ENCODE measurements at places on chromosomes 1 and 21.

GRCh38 chr1:183147735-183148134, 38.3 kb upstream of the LAMC2 start:
- no peak for DNase-seq

DNA sequence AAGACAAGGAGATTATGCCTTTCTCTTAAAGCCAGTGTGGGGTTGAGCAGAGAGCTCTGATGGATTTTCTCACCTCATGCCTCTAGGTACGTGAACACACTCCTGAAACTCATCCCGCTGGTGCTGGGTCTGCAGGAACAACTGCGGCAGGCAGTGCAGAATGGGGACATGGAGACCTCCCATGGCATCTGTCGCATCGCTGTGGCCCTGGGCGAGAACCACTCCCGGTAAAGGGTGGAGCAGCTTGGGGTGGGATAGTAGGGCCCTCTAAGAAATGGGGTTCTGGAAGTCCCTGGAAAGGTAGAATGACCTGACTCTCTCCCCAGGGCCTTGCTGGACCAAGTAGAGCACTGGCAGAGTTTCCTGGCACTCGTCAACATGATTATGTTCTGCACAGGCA, 9.5 kb downstream of the IPO13 start:
- no peak for DNase-seq

- no peak for DNase-seq
These were observed 1269.6 kb upstream of the ADGRL2 start for GRCh38 chr1:80531182-80531581.

DNA sequence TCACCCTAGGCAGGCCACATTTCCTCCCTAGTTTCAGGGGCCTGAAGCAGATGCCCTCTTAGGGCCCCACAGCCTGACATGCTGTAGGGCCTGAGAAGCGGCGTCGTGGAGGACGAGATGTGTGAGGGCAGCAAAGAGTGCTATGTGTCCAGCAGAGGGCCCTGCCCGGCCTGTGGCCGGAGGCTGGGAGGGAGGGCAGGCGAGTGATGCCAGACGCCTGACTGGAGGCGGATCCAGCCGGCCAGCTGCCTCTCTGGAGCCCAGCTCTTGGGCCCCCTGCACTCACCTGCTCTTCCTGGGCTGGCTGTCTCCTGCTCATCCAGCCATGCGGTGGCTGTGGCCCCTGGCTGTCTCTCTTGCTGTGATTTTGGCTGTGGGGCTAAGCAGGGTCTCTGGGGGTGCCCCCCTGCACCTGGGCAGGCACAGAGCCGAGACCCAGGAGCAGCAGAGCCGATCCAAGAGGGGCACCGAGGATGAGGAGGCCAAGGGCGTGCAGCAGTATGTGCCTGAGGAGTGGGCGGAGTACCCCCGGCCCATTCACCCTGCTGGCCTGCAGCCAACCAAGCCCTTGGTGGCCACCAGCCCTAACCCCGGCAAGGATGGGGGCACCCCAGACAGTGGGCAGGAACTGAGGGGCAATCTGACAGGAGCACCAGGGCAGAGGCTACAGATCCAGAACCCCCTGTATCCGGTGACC, at the start of gene GPR37L1:
Gene GPR37L1, plus strand, starts transcription at position 279 of the 697 bp plus-strand sequence. Its CDS starts 47 bp downstream, at position 326.
- no peak for DNase-seq

DNA sequence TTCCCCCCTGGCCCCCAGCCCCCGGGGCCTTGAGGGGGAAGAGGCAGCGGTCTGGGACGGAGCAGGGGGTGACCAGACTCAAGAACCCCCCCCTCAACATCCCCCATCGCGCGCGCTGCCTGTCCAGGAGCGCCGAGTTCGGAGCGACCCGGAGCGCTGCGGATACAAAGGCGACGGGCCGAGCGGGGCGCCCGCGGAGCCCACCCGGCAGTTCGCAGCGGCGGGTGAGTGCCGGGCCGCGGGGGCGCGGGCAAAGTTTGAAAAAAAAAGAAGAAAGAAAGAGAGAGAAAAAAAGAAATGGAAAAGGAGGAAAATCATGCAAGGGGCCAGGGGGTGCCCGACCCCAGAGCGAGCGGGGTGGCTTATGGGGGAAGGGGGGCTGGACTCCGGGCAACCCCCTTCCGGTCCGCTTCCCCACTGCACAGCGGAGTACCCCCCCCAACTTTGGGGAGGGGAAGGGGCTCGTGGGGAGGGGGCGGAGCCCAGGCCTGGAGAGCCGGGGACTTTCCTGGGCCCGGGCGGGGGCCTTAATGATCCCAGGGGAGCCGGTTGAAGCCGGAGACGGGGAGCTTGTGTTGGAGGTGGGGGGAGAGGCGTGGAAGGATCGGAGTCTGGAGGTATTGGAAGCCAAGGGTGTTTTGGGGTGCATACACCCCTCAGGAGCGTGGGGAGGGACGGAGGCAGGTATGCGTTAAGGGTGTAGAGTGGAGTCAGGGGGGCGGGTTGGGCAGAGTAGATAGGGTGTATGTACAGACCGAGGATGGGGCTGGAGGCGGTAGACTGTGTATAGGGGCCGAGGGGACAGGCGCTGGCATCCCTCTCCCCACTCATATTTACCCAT, 502 bp downstream of the VANGL2 start:
- no peak for DNase-seq

- DNase-seq: no peak
These were observed 31.4 kb downstream of the VASH2 start for GRCh38 chr1:212981571-212982328.

DNA sequence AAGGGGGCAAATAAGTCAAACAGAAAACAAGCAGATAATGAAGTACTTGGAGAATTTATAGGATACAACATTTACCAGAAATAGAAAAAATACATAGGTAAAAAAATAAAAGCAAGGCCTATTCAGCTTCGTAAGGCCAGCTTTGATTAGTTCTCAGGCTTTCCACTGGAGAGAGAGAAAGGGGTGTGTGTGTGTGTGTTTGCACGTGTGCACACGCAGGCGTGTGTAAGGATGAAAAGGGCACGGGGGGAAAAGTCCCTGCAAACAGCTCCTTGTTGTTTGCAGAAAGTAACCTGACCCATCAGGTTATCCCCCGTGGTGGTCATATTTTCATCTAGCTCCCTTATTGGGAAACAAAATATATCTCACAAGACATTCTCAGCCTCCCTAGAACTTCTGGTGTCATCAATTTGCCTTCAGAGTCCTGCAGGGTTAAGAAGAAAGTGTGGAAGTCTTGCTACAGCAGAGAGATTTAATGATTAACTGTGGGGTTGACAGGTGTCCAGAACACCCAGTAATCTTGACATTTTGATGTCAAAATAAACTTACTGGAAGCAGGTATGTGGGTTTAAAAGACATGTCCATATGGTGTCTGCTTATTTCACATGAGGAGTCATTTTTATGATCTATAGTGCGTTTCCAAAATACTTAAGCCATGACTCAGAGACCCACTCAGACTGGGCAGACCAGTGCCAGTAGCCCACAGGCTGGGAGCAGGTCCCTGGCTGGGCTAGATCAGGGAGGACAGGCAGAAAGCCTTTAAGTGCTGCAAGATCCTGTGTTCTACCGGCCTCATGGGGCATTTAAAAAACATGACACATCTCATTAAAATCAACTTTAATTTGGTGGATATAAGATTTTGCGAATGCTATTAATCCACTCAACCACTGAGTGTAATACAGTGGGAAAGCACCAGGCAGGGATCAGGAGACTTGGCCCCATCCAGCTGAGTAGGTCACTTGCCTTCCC, 487.6 kb upstream of the CAMK1G start:
- DNase-seq: no peak

DNA sequence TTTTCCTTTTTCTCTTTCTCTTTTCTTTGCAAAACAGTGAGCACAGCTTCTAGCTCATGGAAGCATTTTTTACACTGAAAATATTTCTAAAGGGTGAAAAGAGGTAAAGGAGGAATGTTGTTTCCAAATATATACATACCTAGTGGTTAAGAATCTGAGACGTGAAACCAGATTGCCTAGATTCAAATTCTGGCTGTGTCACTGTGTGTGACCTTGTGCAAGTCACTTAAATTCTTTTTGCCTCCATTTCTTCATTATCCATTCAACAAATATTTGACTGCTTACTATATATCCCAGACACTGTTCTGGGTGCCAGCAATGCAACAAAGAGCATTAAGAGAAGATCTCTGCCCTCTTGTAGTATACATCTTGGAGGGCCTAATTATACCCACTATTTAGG, 53.3 kb downstream of the ZFYVE9 start:
- no peak for DNase-seq

GRCh38 chr21:42666023-42666747, 12.8 kb downstream of the PDE9A start:
- peak; percentile 40 for DNase-seq

DNA sequence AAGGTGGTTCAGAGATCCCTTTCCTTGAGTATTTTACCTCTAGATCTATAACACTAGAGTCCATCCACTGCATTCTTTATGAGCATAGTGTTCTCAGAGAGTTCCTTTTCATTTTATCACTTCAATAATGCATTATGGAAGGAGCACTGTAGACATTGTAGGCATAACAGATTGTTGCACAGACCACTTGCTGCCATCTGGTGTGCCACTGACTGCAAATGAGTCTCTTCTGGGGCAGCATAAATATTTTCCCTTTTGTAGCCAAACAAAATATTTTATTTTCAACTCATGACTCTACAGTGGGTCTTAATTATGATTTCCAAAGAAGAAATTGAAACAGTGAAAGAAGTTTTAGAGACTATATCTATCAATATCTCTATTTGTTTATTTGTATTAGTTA, 290.4 kb downstream of the OLFM3 start:
- no peak for DNase-seq

DNA sequence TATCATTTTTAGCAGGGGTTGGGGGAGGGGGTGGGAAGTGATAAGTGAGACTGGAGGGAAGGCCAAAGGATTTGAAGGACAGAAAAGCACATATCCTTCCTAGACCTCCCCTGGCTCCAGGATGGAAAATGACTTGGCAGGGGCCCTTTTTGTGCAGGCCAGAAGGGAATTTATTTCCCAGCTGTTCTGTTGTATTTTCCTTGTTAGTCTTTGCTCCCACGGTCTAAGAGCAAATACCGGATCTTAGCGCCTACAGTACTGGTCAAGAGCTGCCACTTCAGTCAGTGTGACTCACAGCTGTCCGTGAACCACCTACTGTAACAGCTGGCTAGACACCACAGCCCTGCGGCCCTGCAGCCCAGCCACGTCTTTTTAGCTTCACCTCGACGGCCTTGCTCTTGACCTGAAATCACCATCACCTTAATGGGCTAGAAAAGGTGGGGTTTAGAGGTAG, 51.0 kb upstream of the ERRFI1 start:
- DNase-seq: peak; percentile 54

DNA sequence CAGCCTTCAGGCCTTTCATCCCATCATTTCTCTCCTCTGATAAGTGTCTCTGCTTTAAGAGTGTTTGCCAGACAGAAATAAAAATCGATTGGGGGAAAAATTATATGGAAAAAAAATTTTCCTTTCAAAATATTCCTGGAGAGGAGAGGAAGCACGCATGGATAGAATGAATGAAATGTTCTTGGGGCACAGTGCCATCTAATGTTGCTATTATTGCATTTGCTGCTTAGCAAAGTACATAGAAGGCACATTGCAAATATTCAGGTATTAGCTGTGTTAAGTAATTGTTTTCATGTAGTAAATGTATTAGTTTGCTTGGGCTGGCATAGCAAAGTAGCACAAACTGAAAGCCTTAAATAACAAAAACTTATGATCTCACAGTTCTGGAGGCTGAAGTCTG, 18.1 kb downstream of the B3GALT5 start:
- DNase-seq: no peak

All from mucosa of descending colon (tissue), 3 donors.